Activated naive CD4-positive, alpha-beta T cell treated with anti-CD3 and anti-CD28 coated beads for 36 hours (primary cell): ENCODE measurements at places on chromosomes 6 and 20.

DNA sequence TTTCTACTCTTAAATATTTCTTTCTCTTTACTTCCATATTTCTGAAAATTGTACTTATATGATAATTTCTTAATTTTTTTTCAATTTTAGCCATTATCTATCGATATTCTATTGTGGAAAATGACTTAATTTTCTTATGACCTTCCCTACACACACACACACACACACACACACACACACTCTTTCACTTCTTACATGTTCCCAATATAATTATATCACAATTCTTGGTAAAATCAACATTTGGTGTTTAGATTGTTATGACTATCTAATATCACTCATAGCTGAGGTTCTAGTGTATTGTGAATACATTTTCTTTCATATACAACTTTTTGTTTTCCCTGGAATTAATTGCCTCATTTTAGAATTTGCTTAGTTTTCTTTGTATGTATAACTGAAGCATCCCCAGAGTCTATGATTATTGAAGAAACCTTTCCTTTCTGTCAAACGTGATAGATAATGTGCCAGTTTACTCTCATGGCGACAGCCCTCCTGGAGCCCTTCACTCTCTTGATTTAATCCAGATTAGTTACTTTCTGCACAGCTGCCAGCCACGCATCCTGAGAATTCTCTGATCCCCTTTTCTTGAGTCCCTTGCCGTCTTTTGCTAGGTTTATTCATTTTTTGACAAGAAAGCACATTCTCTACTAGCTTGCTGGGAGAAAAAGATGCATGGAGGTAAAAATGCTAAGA is 63.4 kb downstream of the RNF182 start:
- DNase-seq: no peak

DNA sequence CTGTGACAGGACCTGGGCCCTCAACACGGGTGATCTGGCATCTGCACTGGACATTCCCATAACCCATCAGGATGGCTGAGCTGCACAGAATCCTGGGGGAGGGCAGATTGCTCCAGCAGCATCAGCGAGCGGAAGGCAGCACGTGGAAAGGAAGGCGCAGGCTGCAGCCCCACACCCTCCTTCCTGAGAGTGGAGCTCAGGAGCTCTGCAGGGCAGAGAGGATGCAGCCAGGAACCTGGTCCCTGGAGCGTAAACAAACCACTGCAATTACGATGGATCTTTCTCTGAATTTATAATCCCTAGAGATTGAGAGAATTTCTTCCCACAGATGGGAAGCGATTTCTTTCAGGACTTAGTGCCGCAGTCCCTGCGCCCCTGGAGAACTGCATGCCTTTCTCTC is 39.7 kb upstream of the EMILIN3 start:
- DNase-seq: no peak

DNA sequence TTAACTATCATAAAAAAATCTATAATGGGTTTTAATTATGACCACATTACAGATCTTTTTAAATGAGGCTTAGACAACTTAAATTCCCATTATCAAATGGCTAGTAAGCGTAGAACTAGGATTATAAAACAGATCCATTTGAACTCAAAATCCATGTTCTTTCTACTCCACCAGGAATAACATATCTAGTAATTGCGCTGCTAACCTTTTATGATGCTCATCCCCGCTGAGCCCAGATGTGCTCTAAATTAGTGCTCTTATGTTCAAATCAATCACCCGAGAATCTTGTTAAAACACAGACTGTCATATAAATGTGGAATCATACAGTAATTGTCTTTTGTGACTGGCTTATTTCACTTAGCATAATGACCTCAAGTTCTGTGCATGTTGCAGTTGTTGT is 903.1 kb downstream of the PHF3 start:
- no peak for DNase-seq

DNA sequence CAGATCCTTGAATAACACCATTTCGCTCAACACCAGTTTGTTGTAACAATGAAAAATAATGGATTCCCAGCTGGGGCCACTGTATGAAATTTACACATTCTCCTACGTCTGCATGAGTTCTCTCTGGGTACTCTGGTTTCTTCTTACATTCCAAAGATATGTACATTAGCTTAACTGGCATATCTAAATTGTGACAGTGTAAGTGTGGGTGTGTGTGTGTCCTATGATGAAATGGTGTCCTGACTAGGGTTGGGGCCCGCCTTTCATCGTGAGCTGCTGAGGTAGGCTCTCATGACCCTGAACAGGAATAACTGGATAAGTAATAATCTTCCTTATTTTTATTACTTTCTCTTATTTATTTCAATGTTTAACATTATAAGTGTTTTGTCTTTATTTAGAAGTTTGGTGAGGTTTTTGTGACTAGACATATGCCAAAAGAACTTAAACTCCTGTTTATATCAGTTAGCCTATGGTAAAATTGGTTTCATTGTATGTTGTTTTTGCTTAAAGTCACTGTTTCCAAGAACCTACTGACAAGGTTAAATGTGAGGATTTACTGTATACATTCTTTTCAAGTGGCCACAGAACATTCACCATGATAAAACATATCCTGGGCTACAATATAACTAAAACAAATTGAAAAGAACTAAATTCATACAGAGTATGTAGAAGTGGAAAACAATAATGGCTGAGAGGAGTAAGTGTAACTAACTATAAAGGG is 42.4 kb downstream of the RBL1 start:
- DNase-seq: no peak

DNA sequence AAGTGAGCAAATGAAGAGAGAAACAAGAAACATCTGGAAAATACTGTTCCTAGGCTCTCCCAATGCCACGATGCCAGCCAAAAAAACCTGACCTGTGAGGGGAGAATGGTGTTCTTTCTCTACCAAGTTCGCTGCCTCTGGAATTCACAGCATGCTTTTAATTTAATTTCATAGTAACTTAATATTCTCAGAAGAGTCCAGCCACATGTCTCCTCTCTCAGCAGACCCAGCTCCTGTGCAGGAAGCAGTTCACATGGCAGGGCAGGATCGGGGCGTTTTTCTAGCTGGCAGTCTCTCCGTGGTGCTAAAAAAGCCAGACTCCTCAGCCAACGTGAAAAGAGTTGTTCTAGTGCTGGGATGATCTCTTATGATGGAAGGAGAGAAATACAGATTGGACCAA is 57.5 kb downstream of the BFSP1 start:
- DNase-seq: no peak

DNA sequence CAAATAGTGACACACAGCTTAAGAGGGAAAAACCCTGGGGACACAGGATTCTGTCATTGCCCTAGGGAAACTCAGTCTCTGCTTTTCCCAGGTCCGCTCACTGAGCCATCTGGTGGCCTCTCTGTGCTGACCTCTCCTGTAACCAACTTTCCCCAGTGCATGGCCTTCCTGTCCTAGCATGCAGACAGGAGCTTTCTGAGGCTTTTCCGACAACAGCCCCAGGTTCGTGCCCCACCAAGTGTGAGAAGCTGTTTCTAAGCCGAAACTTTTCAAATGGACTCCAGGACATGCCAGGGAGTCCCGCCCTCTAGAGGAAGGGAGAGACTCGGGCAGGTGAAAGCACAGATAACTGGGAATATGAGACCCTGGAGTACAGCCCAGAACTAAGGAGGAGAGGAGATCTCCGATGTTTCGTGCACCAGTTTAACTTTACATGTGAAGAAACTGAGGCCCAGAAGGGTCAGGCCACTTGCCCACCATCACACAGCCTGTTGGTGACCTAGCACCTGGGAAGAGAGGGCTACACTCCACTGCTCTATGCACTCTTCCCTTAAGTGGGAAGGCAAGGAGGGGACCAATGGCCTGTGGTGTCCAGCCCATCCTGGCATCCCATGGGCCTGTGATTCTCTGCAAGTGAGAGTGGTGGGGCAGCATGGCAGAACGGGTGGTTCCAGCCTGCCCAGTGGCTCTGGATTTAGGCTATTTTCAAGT is 46.2 kb downstream of the RPP40 start:
- DNase-seq: no peak

DNA sequence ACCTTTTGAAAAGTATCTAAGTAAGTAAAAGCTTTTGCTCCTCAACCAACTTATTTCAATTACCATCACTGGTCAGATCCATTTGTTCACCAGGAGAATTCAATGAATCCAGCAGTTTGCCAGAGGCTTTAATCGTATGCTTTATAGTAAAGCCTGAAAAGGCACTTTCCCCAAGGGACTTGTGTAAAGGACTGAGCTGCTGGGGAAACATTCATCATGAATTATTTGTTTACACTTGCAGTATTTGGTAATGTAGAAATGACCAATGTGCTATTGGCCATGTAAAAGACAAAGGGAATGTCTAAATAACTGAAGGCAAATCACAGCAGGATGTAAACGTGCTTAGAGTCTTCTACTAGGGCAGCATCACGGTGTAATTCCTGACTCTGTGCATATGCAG is 471.4 kb downstream of the ADGRB3 start:
- DNase-seq: no peak

DNA sequence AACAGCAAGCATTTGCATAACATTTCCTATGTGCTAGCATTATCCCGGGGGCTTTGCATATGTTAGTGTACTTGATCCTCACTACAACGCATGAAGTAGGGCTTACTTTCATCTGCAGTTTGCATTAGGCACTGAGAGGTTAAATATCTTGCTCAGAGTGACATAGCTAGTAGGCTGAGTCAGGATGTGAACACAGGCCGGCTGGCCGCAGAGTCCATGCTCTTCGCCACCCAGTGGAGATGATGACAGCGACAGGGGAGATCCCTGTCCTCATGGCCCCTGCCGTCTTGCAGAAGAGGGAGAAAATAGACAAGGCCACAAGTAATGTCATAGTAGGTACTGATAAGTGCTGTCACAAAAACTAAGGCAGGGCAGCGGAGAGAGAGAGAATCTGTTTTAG is 46.9 kb downstream of the LYRM4 start:
- DNase-seq: no peak

GRCh38 chr6:44010411-44011349 is 116.6 kb downstream of the MRPL14 start:
- DNase-seq: no peak

- DNase-seq: peak; percentile 51
Observed at GRCh38 chr6:25660512-25660911, 8.5 kb downstream of the SCGN start.

GRCh38 chr6:26273673-26274588 is 91.1 kb upstream of the BTN3A2 start:
- no peak for DNase-seq

DNA sequence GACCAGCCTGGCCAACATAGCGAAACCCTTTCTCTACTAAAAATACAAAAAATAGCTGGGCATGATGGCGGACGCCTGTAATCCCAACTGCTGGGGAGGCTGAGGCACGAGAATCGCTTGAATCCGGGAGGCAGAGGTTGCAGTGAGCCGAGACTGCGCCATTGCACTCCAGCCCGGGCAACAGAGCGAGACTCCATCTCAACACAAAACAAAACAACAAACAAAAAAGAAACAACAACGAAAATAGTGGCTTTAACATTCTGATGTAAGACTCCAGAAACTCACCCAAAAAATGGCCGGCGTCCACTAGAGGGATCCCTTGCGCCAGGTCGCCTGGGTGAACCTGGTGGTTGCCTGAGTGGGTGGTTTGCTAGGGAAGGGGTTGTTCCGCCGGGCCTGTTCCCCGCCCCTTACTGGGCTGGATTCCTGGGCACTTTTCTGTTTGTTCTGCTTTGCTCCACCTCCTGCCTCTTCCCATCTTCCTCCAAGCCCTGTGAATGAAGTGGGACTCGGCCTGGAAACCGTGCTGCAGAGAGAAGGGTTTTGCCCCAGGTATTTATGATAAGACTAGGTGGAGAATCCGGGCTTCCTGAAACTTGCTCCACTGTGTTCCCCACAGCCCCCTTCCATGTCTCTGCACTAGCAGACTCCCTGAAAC is 1.5 kb downstream of the PABPC1L start:
- DNase-seq: peak; percentile 75
